ENCODE measurements at places on chromosomes 1 and 21.

GRCh38 chr1:34928699-34929496 lies 552 bp downstream of the DLGAP3 start:
- no peak for DNase-seq

GRCh38 chr1:14656384-14656937 lies 58.0 kb downstream of the KAZN start:
- DNase-seq = no peak

GRCh38 chr1:195428927-195429326 lies 1179.3 kb downstream of the KCNT2 start:
- no peak for DNase-seq

GRCh38 chr1:61645476-61645875 lies 79.5 kb downstream of the TM2D1 start:
- no peak for DNase-seq

- DNase-seq = no peak
These were observed 12.0 kb downstream of the MAB21L3 start for GRCh38 chr1:116122955-116123757.

GRCh38 chr1:65214340-65215027 lies 66.5 kb downstream of the AK4 start:
- DNase-seq = no peak

DNA sequence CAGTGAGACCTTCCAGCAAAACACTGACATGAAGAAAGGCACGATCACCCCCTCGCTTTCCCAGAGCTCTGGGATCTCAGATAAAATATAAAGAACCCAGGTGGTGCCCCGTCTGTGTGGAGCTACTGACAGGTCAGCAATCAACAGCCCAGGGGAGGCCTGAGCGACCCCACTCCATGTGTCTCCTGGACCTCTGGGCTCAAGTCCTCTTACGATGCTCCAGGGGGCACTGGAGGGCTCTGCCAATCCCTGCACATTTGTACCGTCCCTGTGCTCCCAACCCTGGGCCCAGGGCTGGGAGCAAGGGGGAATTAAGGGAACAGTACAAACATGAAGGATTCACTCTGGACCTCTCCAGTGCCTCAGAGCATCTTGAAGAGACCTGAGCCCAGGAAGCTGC lies 12.5 kb downstream of the S100A7A start:
- DNase-seq = peak; percentile 35

GRCh38 chr21:29641001-29641634 lies 298.7 kb downstream of the GRIK1 start:
- DNase-seq = no peak

GRCh38 chr1:234737967-234738314 lies 128.0 kb upstream of the IRF2BP2 start:
- DNase-seq = peak; percentile 43

GRCh38 chr1:214520544-214521165 lies 30.7 kb downstream of the PTPN14 start:
- no peak for DNase-seq

GRCh38 chr21:28298251-28298672 lies 694.4 kb downstream of the LTN1 start:
- no peak for DNase-seq

GRCh38 chr1:175679981-175680652 lies 63.3 kb downstream of the TNR start:
- DNase-seq = no peak

DNA sequence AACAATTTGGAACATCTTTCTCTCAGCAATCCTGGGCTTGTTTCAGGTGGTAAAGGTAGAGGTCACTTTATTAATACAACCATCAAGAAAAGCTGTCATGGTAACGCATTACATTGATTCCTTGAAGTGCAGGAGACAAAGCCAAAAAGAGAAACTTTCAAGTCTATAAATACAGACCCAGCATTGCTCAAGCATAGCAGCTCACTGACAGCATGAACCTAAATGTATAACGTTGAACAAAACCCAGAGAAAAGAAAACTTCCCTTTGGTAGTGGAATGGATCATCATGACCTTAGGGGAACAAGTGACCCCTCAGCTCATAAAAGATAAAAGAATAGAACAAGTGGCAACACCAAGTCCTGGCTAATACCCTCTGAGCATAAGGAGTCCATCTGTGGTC lies 332.2 kb downstream of the NTNG1 start:
- DNase-seq = no peak

GRCh38 chr1:87684713-87685205 lies 356.1 kb downstream of the LMO4 start:
- no peak for DNase-seq

GRCh38 chr1:41645062-41645461 lies 160.6 kb upstream of the EDN2 start:
- DNase-seq = no peak

DNA sequence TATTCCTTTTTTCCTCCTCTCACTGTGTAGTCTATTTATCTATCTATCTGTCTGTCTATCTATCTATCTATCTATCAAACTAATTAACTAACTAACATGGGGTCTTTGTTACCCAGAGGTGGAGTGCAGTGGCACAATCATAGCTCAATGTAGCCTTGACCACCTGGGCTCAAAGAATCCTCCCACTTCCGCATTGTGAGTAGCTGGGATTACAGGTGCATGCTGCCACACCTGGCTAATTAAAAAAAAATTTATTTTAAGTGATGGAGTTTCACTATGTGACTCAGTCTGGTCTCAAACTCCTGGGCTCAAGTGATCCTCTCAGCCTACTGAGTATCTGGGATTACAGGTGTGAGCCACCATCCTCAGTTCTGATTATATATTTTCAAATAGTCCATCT lies 71.4 kb downstream of the CCDC18 start:
- no peak for DNase-seq

DNA sequence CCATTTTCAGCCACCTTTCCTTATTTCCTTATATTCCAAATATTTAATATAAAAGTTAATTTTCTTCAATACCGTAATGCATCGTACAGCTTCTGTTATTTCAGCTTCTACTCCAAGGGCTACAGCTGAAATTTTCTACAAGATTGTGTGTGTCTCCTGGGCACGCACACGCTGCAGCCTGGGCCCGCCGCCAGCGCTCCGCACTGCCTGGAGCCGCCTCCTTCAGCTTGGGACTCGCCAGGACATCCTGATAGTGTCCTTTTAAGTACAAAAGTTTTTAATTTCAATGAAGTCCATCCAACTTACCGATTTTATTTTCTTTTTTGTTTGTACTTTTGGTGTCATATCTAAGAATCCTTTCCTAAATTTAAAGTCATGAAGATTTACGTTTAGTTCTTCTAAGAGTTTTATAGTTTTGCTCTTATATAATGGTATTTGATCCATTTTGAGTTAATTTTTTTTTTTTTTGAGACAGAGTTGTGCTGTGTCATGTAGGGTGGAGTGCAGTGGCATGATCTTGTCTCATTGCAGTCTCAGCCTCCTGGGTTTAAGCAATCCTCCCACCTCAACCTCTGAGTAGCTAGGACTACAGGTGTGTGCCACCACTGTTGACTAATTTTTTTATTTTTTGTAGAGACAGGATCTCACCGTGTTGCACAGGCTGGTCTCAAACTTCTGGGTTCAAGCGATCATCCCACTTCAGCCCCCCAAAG lies 82.8 kb downstream of the AXDND1 start:
- DNase-seq = no peak

GRCh38 chr1:2789164-2789985 lies 12.1 kb downstream of the TTC34 start:
- DNase-seq = no peak

DNA sequence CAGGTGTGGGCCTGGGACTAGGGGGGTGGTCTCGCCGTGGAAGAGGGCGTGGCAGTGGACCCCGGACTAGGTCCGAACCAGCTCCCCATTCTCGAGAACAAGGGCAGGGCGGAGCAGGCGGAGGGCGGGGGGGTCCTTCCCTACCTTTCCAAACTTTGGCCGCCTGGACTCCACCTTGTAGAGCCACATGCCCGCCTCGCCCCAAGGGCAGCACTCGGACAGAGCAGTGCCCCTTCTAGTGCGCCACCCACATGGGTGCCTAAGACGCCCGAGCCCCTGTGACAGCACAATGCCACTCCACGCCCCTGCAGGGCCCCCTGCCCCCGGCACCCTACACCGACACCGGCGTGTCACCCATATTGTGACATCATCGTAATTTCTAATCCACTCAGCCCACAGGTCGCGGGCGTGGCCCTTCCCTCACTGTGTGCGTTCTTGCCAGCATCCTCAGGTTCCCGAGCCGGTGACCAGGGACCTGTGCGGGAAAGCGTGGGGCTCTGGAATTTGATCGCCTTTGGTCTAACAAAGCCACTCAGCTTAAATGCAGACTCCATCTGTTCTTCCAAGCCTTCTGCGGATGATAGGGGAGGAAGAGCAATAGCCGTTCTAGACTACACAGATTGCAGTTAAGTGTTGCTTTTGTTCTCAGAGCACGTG lies 553 bp upstream of the STMN1 start:
- peak; percentile 91 for DNase-seq

GRCh38 chr1:233993651-233994050 lies 89.2 kb downstream of the SLC35F3 start:
- DNase-seq = no peak

DNA sequence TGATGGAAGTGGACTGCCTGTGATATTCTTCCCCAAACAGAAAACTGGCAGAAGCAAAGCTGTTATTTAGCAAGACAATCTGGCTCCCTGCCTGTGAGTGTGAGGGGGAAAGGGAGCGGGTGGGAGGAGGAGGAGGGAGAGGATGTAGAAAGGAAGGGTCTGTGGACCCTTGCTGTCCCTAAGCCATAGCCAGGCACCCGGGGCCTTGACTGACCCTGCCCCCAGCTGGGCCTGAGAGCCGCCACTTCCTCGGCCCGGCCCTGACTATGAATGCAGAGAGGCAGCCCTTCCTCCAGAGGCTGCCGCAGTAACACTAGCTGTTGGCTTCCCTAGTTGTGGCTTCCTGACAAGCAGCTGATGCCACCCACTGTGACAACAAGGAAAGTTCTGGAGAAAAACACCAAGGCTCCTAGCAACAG lies 13.9 kb downstream of the PLA2G2F start:
- DNase-seq = no peak

DNA sequence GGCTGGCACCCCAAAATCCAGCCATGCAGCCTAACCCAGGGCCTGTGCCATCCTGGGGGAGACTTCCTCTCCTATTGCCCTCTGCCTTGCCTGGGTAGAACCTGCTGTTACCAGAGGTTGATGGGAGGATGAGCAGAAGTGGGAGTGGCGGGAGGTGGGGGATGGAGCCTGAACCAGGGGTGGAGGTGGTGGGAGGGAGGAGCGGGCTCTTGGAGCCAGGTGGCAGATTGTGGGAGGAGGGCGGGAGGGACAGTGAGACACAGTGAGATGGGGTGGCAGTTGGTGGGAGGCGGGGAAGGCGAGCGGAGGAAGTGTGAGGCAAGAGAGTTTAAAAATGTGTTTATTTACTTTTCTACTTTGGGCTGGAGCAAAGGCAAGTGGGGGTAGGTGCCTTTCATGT lies 87.3 kb downstream of the KCNJ6 start:
- DNase-seq = peak; percentile 94

DNA sequence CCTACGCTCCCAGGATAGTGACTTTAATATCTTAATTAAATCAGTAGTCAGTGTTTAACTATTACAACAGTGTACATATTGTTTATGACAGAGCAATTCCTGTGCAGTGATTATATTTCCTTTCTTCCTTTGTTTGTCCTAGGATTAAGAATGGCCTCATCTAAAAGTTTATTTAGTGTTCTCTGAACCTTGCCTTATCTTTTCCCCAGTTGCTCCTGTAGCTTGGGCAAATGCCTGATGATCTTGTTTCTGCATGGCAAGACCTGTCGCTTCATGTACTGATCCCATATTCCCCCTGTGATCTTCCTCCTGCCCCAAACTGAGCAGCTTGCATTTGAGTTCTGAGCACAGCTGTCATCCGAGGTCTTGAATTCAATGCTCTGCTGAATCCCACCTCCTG lies 69.1 kb upstream of the STUM start:
- peak; percentile 88 for DNase-seq

DNA sequence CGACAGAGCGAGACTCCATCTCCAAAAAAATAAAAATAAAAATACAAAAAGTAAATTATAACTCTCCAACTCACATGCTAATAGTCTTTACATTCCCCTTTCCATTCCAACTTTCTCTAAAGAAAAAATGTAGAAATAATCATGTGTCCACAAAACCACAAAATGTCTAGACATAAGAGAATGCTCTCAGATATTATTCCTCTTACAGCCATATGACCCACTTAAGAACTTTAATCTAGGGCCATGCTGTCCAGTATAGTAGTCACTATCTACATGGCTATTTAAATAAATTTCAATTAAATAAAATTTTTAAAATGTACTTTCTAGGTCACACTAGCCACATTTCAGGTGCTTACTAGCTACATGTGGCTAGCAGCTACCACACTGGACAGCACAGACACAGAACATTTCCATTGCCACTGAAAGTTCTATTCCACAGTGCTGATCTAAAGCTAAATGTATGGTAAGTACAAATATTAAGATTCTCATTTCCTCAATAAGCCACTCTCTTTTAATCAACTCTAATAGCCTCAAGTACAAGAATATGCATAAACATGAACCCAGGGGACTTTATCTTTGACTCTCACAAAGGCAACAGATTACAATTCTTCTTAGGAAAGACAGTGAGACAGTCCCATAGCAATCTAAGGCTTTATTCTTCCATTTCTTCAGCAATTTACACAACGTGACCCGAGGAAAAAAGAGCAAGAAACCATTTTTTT lies 138.6 kb downstream of the RERE start:
- no peak for DNase-seq

All from NCI-H1694 treated with DMSO at 0.1 percent for 48 hours (cell line).